ENCODE measurements at places on chromosomes 5 and 9.

- DNase-seq: no peak
Observed at GRCh38 chr5:5612096-5612495, 189.6 kb downstream of the ICE1 start.

GRCh38 chr5:118520771-118521415 is 467.5 kb downstream of the DTWD2 start:
- DNase-seq: no peak

GRCh38 chr5:32465076-32465475 is 20.5 kb upstream of the ZFR start:
- DNase-seq: no peak

DNA sequence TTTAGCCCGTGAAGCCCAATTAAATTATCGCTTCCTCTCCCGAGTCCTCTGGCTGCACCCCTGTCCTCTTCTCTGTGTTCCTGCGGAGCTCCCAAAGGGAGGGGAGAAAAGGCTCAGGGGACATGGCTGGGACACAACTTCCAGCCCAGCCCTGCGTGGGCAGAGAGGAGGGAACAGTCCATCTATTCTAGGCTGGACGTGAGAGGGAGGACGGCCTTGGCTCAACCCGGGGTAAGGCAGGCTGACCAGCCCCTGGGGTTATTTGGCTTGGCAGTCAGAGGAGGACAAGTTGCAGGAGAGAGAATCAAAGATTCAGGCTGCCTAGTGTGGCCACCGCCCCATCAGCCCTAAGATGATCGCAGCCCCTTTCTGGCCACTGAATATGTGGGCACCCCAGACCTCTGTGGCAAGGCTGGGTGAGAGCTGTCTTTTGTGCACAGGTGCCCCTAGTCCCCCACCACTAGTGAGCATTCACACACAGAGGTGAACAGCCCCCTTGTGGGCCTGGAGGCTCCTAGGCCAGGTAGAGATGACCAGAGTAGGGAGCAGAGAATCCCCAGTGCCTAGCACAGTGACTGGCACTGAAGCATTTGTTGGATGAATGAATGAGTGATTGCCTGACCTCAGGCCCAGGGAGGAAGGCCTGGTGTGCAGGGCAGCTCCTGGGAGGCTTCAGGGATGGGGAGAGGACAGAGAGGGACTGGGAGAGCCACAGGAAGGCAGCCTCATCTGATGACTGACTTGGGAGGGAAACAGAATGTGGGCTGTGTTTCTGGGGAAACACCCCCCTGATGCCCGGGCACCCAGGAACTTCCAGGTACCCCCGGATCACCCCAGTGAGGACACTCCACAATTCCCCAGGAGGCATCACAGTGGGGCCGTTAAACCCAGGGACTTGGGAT is 133.9 kb downstream of the C9orf50 start:
- no peak for DNase-seq

GRCh38 chr5:51380603-51381207 is 2.5 kb upstream of the ISL1 start:
- DNase-seq: no peak

GRCh38 chr5:93512799-93513198 is 68.2 kb downstream of the NR2F1-AS1 start:
- no peak for DNase-seq

- no peak for DNase-seq
Observed at GRCh38 chr9:22416692-22417060, 29.9 kb upstream of the DMRTA1 start.

- DNase-seq: no peak
Observed at GRCh38 chr9:34884747-34885189, 73.3 kb upstream of the PHF24 start.

DNA sequence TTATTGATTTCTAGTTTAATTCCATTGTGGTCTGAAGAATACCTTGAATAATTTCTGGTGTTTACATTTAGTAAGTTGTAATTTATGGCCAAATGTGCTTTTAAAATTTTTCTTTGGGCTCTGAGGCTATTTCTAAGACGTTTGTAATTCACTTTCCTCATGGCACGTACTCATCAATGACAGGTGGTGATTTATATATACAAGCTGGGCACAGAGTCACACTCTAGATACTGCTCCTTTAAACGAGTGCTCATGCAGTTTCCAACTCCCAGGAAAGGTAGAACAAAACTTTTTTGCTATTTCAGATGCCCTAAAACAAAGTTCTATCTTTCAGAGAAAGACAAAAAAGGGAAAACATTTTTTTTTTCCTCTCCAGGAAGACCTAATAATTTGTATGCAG is 146.9 kb downstream of the AUH start:
- DNase-seq: no peak

- no peak for DNase-seq
Observed at GRCh38 chr5:140202610-140203009, 27.6 kb downstream of the CYSTM1 start.

DNA sequence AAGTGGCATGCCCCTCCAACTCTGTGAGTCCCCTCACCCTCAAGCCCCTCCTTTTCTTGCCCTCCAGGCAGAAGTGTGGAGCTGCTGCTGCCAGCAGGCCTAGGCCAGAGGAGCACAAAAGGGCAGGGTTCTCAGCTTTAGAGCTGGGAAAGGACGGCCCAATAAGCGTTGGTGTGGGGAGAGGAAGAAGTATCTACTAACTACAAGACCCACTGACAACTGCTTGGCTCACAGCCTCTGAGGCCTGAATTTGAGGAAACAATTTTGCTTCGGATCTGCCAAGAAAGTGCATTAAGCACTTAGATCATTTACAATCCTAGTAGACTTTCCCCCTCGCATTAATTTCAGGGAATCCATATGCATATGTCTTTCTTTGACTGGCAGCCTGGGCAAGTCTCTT is 179.4 kb downstream of the SNX18 start:
- DNase-seq: no peak

DNA sequence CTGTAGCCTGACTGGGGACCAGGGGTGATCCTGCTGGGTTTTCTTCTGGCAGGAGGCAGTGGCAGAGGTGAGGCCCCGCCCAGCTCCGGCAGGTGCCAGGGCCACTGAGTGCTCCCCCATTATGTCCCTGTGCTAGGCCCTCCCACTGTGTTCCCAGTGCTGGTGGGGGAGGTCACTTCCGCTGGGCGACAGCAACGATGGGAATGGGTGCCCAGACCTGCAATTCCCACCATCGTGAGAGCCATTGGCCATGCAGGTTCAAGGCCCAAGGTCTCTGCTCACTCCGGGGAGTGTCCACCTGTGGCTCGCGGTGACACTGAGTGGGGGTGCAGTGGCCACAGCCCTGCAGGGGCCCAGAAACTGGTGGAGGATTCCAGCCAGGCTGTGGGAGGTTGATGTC is 98.6 kb downstream of the RXRA start:
- no peak for DNase-seq

GRCh38 chr5:73853091-73853490 is 227.1 kb downstream of the ARHGEF28 start:
- no peak for DNase-seq

DNA sequence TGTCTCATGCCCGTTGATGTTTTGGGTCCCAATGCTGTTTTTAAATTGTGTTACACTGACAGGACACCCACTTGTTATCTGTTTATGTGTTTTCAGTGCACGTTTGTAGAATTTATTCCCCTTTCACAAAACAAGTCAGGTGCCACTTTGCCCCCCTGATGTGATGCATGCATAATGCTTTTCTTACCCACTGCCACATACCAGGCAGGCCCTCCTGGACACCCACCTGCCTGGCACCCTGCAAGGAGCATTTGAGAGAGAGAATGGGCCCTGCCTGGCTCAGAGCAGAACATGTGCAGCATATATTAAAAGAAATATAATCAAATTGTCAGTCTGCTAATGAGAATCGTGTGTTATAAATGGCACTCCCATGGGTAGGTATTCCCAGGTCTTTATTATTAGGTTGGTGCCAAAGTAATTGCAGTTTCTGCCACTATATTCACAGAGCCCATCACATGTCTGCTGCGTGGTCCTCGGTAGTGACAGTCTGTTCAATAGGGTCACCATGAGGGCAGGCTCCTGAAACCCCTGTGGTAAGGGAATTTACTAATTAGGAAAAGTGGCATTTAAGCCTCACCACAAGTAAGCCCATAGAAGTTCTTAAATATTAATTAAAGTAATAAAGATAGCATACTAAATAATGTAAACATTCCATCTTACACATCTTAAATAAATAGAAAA is 52.2 kb upstream of the CKMT2 start:
- DNase-seq: no peak

GRCh38 chr5:68196876-68197275 is 18.7 kb upstream of the PIK3R1 start:
- DNase-seq: no peak

GRCh38 chr5:173855162-173855994 is 32.8 kb upstream of the CPEB4 start:
- no peak for DNase-seq

DNA sequence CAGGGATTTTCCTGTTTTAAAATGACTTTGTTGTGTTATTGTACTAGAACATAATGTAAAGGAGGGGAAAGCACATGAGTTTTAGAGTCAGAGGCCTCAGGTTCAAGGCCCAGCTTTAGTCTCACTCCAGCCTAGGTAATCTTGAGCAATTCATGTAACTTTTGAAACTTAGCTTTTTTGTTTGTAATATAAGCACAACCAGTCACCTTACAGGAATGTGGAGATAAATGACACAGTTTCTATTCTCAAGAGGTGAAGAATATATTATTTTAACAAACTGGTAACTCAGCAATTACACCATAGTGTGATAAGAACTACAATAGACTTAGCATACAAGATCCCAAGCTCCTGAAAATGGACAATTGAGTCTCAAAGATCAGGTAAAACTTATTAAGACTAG is 51.2 kb downstream of the ADAMTS19 start:
- no peak for DNase-seq

- DNase-seq: no peak
Observed at GRCh38 chr5:1760656-1761452, 38.8 kb downstream of the MRPL36 start.

- no peak for DNase-seq
Observed at GRCh38 chr5:35117967-35118366, 70.2 kb upstream of the AGXT2 start.

DNA sequence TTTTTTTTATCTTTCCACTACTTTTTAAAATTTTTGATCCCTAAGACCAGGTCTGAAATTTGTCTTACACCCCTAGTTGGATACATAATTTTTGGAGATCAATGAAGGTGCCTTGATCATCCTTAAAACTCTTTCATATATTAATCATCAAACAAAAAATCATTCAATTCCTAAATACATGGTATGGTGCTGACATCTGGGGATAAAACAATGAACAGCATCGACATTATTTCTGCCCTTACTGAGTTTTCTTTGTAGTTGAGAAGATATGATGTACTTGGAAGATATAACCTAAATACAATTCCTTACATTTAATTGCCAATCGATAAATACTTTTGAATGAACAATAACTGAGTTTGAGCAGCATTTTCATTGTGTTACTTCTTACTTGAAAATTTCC is 18.3 kb downstream of the SPINK9 start:
- no peak for DNase-seq

GRCh38 chr5:17445185-17445584 is 52.8 kb upstream of the TAF11L2 start:
- DNase-seq: no peak

- no peak for DNase-seq
Observed at GRCh38 chr5:32233696-32234447, 59.8 kb upstream of the GOLPH3 start.

DNA sequence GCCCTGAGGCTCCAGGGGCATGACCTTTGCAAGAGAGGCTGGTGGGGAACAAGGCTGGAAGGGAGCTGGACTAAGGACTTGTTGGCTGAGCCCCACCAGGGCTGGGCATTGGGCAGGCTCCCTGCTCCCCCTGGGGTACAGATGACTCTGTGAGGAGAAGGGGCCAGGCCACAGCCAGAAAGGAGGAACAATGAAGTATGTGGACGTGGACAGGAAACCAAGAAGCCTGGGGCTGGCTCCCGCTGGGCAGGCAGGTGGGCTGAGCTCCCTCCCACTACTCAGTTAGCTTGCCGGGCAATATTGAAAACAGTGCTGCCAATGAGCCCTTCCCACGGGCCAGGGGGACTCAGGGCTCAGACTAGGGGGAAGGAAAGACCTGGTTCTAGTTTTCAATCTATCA is 66.1 kb upstream of the SPTLC1 start:
- DNase-seq: no peak

- no peak for DNase-seq
Observed at GRCh38 chr5:73831066-73831465, 205.1 kb downstream of the ARHGEF28 start.

- no peak for DNase-seq
Observed at GRCh38 chr9:108456903-108457302, 398.9 kb downstream of the ACTL7B start.

- no peak for DNase-seq
Observed at GRCh38 chr5:129971714-129972113, 67.4 kb downstream of the CHSY3 start.

DNA sequence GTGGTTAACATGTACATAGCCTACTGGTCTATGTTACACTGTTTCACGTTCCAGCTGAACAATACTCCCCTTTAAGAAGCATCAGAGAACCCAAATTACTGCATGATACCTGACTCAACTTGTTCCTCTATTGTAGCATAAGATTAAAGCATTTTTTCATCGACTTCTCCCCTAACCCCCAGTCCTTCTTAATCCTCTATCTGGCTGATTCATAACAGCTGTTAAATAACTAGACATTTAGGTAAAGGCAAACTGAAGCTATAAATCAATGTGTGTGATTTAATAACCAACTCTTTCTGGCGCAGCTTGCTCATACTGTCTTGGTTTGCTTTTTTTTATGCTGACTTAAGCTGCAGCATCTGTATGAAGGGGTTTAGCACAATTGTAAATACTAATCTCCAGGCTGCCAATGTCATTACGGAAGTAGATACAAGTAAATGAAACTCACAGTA is 94.2 kb upstream of the MTAP start:
- no peak for DNase-seq

- no peak for DNase-seq
Observed at GRCh38 chr9:126703866-126704156, 90.1 kb downstream of the LMX1B start.

GRCh38 chr5:57509501-57510260 is 27.1 kb upstream of the ACTBL2 start:
- no peak for DNase-seq

DNA sequence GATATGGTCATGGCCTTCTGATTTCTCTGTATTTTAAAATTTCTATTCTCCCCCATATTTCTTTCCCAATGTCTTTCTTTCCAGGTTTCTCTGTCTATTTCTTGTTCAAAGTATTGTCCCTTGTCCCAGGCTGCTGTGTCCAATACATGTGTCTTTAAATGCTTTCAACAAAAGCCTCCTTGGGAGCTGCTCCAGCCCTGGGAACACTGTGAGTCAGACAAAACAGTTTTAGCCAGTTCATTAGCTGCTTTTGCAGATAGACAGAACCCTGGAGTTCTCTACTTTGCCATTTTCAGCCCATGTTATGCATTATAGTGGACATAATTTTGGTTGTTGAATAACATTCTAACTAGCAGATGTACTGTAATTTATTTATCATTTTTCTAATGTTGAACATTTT is 20.5 kb upstream of the JAK2 start:
- DNase-seq: no peak

- DNase-seq: no peak
Observed at GRCh38 chr9:103734471-103734870, 359.6 kb upstream of the SMC2 start.

DNA sequence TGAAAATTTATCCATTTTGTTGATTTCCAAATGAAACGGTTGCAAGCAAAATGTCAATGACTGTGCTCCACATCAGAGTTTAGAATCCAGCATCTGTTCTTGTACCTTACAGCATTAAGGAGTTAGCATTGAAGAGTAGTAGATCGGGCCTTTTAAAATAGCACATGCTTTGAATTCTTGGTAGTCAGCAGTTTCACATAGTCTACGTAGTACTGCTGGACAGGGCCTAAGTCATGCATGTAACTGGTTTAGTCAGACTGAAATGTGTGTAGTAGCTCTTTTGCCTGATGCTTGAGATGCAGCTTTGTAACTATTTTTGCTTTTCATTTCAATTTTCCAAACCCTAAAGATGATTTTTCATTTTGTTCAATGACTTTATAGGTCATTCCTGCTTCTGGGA is 19.8 kb downstream of the LECT2 start:
- no peak for DNase-seq
